Nephron progenitor cell (in vitro differentiated cells): ENCODE measurements at places on chromosomes 3 and 15.

DNA sequence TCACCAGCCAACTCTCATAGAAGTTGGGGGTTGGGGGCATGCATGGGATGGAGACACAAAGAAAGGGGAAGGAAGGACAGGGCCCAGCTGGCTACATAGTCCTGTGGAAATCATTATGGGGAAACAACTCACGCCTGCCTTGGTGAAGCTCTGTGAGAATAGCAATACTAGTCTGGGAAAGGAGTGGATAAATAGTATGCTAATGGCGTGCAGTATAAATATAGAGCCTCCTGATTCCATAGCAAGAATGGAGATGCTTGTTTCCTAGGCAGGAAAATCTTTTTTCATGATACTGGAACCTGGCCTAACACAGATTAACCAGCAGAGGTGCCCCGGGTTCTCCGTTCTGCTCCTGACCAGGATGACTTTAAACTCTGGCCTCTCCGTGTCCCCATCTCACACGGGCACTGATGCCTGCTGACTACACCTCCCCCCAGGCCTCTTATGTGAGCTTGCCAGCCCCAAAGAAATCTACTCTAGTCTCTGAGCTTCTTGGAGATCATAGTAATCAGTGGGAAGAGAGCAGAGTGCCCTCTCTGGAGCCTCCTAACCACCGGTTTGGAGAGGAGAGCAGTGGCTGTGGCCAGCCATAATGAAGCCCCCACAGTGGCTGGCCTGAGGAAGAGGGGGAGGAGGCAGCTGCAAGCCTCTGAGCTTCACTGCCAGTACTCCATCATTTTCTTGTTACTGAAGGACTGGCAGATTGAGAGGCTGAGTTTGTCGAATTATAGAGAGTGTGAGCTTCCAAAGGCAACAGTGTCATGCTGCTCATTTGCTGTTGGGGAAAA lies 355.0 kb upstream of the SEMA6D start:
- no peak overlapping the region for H3K4me3 ChIP-seq
- no peaks in the 10 kb centered on the region for H3K27me3 ChIP-seq
- H3K27ac ChIP-seq, result peak overlapping the region; percentile 55
- H3K36me3 ChIP-seq, result no peaks in the 10 kb centered on the region

- DNase-seq, result peak; percentile 12
- H3K4me1 ChIP-seq, result peaks cover 31% of the 10 kb centered on the region
- H3K27ac ChIP-seq, result peak overlapping the region; percentile 39
- no peak overlapping the region for H3K4me3 ChIP-seq
These were observed 38.9 kb upstream of the ATP10A start for GRCh38 chr15:25901811-25902605.

- no peaks in the 10 kb centered on the region for H3K27me3 ChIP-seq
- H3K4me3 ChIP-seq, result no peak overlapping the region
- H3K4me1 ChIP-seq, result no peaks in the 10 kb centered on the region
- H3K36me3 ChIP-seq, result no peaks in the 10 kb centered on the region
These were observed 21.7 kb upstream of the ARID3B start for GRCh38 chr15:74519311-74519710.

GRCh38 chr3:168070919-168071318 lies 24.8 kb downstream of the GOLIM4 start:
- H3K4me1 ChIP-seq, result peaks cover 26% of the 10 kb centered on the region
- peak overlapping the region; percentile 74 for H3K27ac ChIP-seq
- peaks cover 22% of the 10 kb centered on the region for H3K36me3 ChIP-seq
- no peak for DNase-seq
- H3K4me3 ChIP-seq, result no peak overlapping the region
